ENCODE measurements at places on chromosomes 3 and 15.

DNA sequence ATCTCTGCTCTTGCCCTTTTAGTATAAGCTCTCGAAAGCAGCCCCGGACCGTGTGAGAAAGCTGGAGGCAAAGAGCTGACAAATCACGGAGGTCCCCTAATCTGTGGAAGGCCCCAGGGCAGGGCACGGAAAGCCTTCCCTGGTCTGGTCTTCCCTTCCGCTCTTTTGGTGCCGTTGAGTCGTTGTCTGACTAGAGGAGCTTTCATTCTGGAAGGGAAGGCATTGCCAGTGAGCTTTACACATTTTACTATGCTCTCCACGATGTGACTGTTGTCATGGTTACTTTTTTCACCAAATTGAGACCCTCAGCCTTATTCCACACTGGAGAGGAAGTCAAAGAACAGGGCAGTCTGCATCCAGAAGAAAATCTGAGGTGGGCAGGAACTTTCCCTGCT, 71.7 kb downstream of the CYP19A1 start:
- no peak for DNase-seq

DNA sequence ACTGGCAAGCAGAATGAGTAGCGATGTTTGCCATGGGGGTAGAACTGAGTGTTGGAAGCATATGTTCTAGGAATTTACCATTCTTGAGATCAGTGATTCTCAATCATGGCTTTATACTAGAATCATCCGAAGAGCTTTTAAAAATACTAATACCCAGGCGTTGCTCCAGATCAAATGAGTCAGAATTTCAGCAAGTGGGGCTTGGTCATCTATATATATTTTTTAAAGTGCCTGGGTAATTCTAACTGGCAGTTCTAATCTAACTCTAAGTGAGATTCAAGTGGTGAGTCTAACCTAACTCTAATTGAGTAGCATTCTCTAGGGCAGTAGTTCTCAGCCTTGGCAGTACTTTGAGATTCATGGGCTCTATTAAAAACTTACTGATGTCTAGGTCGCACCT, 20.8 kb downstream of the TM4SF1 start:
- DNase-seq: no peak

DNA sequence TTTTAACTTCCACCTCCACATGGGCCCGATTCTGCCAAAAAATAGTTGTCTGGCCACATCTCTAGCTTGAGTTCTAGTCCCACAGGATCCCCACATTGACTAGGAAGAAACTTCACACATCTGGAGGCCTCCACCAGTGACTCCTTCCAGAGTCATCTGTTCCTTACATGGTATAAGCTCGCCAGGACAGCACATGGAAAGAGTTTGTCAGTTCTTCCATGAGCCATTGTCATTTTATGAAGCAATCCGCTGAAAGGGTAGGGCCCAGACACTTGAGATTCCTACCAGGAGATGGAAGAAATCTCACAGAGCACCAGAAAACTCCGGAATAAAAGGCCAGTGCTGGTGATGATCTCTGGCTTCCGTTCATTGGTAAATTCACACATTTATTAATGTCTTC, 350.5 kb upstream of the ICE2 start:
- no peak for DNase-seq

GRCh38 chr15:78565097-78565950, at the start of gene CHRNA5:
CHRNA5 (plus strand) TSS chr15:78565520; CDS start chr15:78565720, 200 bp downstream.
- DNase-seq: no peak

DNA sequence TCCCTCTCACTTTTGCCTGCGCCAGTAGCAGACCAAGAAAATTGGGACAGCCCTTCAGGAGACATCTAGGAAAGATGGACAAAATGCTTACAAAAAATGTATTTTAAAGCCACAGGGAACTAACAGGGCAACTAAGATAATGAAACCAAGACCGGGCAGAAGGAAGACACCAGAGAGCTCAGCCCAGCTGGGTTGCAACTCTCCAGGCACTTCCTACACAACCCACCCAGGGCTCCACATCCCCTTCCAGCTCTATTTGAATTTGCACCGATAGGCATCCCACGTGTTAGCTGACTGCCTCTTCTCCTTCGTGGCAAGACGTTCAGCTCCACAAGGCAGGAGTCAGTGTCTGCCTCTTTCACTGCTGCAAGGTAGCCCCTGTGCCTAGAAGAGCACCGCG, 6.6 kb upstream of the ATP10A start:
- DNase-seq: no peak

- DNase-seq: no peak
Observed at GRCh38 chr3:28577941-28578500, 229.4 kb upstream of the AZI2 start.

DNA sequence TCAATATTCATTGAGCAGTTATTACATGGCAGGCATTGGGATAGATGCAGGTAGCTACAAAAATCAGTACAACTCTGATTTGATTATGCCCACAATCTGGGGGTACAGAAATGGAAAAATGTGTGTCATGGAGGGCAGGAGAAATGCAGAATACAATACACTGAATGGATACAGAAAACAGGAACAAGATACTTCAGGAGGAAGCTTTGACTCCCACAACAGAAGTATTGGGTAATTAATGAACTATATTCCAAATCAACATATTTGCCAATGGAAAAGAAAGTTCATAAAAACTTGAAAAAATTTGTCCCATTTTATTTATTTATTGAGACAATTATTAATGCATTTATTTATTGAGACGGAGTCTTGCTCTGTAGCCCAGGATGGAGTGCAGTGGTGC, 207.0 kb downstream of the SUCLG2 start:
- no peak for DNase-seq

GRCh38 chr15:91919014-91919534, 65.6 kb downstream of the SLCO3A1 start:
- peak; percentile 83 for DNase-seq
